ENCODE measurements at places on chromosomes 7 and 10.

GRCh38 chr10:118926903-118927302 is 102.6 kb upstream of the NANOS1 start:
- DNase-seq, result no peak

DNA sequence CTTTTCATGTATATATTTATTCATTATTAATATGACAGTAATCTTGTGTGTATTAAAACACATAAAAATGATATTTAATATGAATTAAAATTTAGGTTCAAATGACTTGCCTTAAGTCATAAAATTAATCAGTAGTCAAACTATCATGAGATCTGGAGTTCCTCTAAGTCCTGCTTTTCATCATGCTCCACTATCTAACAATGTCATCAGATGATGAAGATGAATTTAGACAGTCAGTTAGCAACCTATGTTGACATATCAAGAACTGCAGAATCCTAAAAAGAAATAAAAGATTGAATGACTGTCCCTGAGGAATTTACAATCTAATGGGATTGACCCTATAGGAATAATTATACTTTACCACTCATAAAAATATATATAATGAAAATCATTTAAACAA is 7.1 kb downstream of the CABCOCO1 start:
- no peak for DNase-seq

- DNase-seq, result no peak
These were observed 5.5 kb upstream of the ARID5B start for GRCh38 chr10:61895898-61896600.

GRCh38 chr7:116726713-116727431 is 54.9 kb downstream of the MET start:
- DNase-seq, result no peak
